NK-92 treated with Interleukin-12 subunit alpha and Interleukin-12 subunit beta, amount 100 ng/mL, for 24 hours (cell line): ENCODE measurements at places on chromosomes 1 and 21.

DNA sequence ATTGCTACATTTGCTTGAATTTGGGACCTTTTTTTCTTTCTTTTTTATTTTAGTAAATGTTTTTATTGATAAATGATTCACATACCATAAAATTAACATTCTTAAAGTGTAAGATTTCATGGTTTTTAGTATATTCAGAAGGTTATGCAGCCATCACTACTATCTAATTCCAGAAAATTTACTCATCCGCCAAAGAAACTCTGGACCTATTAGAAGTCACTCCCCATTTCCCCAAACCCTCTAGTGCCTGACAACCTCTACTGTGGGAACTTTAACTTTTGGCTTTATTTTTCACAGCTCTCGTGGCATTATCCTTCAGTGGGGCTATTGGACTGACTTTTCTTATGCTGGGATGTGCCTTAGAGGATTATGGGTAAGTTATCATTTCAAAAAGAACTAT lies 4.5 kb downstream of the LEPR start:
- no peak for DNase-seq

GRCh38 chr1:225654277-225654597 lies 1.3 kb upstream of the ENAH start:
- no peak for DNase-seq

DNA sequence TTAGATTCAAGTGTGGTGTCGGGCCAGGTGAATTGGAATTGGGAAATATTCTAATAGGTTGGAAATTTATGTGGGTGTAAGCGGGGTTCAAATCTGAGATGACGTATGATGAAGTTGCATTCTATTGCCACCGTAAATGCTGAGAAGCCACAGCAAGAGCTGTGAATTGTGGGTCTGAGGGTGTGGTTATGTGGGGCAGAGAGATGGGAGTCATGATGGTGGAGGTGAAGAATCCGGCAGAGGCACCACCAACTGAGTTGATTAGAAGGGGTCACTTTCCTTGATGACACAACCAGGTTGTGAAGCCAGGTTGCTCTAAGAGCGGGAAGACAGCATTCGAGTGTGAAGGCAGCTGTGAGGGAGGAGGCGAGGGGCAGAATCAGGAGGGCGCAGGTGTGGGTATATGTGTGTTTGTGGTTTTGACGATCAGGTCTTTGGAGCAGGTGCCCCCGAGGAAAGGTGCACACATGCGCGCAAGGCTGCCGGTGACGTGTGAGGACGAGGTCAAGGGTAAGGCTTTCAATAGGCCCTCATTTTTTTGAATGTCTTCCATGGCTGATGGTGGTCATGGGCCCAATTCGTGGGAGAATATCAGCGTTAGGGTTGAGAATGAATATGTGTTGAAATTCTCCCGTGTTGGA lies 18.7 kb downstream of the LRRC3 start:
- DNase-seq, result no peak

GRCh38 chr1:246078126-246078887 lies 428.8 kb downstream of the SMYD3 start:
- no peak for DNase-seq
